Activated naive CD8-positive, alpha-beta T cell treated with anti-CD3 and anti-CD28 coated beads, Interleukin-2, amount 50 U/mL, for 16 hours (primary cell): ENCODE measurements at places on chromosomes 1 and 21.

DNA sequence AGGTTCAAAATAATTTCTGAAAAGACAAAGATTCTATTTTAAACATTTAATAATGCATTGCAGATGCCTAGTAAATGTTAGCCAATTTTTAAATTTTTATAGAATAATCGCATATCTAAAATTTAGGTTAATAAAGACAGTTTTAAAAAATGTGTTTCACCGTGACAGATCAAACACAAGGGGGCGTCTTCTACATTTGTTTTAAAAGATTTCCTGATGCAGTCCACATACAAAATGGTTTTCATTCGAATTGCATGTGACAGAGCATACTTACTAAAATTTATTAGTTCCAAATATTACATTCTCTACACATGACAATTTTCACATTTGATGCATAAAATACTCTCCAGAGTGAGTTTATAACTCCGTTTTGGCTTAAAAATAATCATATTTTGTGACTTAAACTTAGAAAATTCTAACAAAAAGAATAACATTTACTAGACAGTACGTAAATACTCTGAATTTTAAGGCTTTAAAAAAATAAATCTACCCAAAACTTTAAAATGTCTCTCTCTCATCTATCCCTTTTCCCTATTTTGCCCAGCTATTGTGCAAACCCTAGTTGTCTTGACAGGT, 75.5 kb downstream of the ADAMTS1 start:
- no peak for DNase-seq

- no peak for DNase-seq
These were observed 141.8 kb downstream of the TTLL7 start for GRCh38 chr1:83857103-83857502.

DNA sequence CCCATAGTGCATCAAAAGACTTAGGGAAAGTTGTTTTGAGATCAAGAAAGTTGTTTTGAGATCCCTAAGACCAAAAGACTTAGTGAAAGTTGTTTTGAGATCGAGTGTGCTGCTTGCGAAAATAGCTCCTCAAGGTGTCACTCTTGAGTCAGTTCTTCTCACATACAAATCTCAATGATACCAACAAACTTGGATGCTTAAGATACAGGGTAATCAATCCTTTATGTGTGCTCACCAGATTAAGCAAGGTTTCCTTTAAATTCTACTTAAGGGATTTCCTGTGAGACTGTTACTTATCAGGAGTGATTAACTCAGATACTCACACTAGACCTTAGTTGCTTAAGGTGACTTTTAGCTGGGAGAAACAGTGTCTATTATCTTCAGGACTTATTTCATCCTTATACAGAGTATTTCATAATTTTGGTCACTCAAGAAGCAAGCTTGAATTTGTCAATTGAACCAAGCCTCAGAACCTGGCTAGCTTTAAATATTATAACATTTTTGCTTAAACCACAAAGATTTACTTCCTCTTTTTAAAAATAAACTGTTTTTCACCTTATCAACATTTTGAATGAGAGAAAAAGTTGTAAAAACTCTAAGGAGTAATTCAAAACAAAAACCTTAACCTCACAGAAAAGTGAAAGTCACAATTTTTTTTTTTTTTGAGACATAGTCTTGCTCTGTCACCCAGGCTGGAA, 8.0 kb upstream of the RLF start:
- no peak for DNase-seq

GRCh38 chr1:34376531-34376930, 199.8 kb downstream of the C1orf94 start:
- no peak for DNase-seq

DNA sequence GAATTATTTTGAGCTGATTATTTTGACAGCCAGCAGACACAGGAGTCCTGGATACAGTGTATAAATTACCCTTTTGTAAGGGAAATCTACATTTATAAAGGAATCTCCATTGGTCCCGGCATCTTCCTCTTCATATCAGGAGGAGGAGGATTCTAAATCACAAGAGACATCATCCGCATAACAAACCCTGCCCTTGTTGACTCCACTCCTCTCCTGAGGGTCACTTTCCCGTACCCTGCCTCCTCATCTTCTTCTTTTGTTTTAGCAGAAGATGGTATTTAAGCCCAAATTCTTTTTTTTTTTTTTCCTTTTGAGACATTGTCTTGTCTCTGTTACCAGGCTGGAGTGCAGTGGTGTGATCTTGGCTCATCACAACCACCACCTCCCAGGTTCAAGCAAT, 14.6 kb upstream of the PKNOX1 start:
- no peak for DNase-seq

GRCh38 chr1:165883056-165883455, 55.6 kb downstream of the UCK2 start:
- no peak for DNase-seq

GRCh38 chr1:234188454-234188792, 184.8 kb upstream of the COA6 start:
- no peak for DNase-seq

GRCh38 chr1:116768416-116769103, 14.3 kb downstream of the CD2 start:
- no peak for DNase-seq

GRCh38 chr1:152110365-152110859, 4.8 kb downstream of the TCHH start:
- no peak for DNase-seq

DNA sequence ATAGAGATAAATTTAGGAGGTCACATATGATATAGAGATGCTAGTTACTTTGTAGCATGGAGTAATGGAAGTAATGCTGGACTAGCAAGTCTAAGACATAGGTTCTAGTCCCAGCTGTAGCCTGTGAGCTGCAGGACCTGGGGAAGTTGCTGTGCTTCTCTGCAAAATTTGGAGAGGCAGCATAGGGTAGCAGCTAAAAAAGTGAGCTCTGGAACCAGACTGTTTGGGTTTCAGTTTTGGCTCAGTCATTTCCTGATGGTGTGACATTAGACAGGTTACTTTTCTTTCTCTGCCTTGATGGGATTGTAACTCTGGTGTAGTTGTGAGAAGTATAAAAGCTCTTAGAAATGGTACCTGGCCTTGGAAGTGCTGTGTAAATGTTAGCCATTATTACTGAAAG, 3.3 kb downstream of the METTL13 start:
- no peak for DNase-seq

DNA sequence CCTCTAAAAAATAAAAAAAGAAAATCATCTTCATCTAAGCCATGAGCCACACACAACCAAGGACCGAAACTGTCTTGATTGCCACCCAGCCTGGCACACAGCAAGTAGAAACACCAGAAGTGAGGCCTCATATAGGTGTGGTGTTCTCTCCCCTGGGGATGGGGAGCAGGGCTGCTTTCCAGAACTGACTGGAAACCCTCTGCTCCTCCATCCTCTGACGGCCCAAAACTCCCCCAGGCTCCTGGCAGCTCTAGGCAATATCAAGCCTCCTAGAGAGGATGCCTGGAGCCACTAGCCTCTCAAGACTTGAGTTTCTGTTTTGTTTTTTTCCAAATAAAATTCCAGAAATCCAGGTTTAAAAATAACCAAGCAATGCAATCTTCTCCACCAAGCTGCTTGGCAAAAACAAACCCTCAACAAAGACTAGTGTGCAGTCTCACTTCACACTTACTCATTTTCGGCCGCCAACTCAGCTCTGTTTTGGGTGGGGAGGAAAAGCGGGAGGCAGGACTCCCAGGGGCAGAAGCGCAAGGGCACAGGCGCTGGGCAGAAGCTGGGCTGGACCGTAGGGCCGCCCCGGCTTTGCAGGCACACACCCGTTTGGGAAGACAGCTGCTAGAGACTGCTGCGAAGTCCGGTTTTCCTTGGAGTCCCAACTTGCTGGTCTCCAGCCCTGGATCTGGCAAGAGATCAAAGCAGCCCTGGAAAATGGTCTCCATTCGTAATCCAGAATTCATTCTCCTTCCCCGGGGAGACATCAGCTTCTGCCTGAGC, 78.2 kb upstream of the CAPZB start:
- DNase-seq, result no peak

GRCh38 chr1:183000167-183000962, 22.9 kb upstream of the LAMC1 start:
- no peak for DNase-seq

DNA sequence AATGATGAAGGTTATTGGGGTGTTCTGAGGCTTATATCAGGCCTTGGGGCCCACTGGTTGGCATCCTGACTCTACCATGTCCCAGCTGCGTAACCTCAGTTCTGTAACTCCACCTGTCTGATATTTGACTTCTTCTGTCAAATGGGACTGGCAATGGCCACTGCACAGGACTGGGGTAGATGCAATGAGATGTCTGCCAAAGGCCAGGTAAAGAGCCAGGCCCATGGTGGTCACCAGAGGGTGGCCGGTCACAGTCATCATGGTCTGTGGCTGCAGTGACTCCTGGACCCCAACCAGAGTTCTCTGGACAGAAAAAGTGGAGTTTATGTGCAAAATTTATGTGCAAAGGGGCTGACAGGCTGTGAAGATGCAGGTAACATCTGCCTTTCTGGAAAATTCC, 173.3 kb downstream of the PTPRU start:
- DNase-seq, result no peak

DNA sequence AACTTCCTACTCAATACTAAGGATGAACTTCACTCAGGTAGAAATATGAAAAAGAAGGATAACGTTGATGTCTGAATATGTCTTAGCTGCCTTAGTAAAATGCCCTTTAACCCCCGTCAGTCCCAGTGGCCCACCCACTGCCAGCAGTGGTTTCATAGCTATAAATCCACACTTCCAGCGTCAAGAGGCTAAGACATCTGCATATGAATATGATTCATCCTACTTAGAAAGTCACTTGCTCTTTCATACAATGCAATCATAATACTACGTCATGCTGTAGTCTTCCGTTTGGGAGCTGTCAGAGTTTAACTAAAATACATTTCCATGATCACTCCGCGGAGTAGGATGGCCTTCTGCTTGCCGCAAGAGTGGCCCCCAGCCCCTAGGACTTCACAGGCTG, 247.3 kb downstream of the SDCCAG8 start:
- no peak for DNase-seq

DNA sequence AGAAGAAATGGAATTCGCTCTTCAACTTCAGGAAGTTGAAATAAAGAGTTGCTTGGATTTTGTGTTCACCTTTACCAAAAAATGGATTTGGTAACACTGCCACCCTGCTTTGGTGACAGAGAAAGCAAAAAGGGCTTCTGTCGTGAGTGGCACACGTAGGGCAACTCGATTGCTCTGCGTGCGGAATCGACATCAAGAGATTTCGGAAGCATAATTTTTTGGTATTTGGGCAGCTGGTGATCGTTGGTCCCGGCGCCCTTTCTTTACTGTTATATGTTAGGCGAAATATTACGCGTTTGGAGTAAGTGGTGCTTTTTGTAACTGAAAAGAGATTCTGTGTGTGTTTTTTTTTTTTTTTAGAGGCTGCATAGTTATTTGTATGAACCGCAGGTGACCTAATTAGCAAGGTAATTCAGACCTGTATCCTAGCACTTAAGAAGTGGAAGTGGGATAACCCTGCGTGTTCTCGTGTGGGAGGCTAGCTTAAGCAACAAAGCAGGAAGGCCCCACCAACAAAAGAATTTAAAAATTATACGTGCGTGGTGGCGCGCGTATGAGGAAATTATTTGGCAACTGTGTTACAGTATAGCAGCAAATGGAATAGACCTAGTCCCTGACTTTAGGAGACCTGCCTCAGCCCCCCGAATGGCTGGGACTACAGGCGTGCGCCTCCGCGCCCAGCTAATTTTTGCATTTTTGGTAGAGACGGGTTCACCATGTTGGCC, at the start of gene RNU11:
TSS of gene RNU11 (plus strand) at position 127 of the 725 bp plus-strand sequence.
- peak; percentile 79 for DNase-seq

- no peak for DNase-seq
These were observed 1.9 kb downstream of the CSMD2 start for GRCh38 chr1:34162852-34163766.

DNA sequence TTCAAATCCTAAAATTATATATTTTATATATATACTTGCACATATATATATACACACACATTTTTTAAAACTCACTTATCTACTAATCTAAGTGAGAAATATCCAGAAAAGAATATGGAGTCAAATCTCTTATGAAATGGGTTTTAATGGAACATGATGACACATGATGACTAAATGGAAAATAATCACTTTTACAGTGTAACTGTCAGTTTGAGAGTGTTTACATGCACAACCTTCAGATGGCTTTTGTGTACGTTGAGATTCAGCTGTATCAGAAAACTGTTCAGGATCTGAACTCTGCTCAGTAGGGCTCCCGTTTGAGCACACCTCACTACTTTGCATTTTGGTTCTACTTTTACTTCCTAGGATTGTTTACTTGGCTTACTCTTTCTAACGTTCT, 189.8 kb downstream of the DNAH14 start:
- DNase-seq, result no peak

GRCh38 chr21:45319461-45320211, 31.9 kb upstream of the POFUT2 start:
- no peak for DNase-seq

DNA sequence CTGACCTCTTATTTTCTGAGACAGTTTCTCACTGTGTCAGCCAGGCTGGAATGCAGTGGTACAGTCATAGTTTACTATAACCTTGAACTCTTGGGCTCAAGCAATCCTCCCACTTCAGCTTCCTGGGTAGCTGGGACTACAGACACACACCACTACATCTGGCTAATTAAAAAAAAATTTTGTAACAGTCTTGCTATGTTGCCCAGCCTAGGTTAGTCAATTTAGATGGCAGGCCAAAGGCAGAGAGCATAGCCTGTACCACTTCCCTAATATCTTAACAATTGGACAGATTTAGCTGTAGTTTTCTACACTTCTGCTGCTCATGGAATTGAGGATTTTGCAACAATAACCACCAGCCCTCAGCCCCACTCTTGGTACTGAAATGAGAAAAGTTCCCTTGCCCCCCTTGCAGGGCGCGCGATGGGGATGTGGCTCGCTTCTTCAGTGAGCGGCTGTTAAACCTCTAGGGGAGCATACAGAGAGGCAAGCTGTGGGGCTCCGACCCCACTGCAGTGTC, 34.9 kb upstream of the PTGFRN start:
- no peak for DNase-seq
